Epithelial cell of proximal tubule (primary cell): ENCODE measurements at places on chromosomes 13 and 19. TPM values are rescaled to one million over a fixed set of nuclear protein-coding genes. Genes with fewer than 3 reads are reported as not detected.

The SLC25A41 gene
- 0.23 TPM in 1 of 2 replicates, not detected in the other for total RNA-seq

The KIR3DL3 gene
- total RNA-seq: not detected in 2 replicates

The GIPC1 gene
- total RNA-seq: 208 and 218 TPM in 2 replicates

The PLIN5 gene
- total RNA-seq: 0.06 TPM in 1 of 2 replicates, not detected in the other

The ZIC2 gene
- total RNA-seq: under 0.01 TPM in 1 of 2 replicates, not detected in the other

The FRY gene
- 0.14 and 0.52 TPM in 2 replicates for total RNA-seq

The ARID3A gene
- total RNA-seq: 26.6 and 37.0 TPM in 2 replicates

The C19orf81 gene
- 9.6 TPM in 1 of 2 replicates, not detected in the other for total RNA-seq

The EDNRB gene
- 0.36 and 0.86 TPM in 2 replicates for total RNA-seq

The LGI4 gene
- not detected in 2 replicates for total RNA-seq

The PSG5 gene
- 1.0 and 3.9 TPM in 2 replicates for total RNA-seq

The OR7A5 gene
- total RNA-seq: not detected in 2 replicates

The C3 gene
- total RNA-seq: 10.0 and 16.1 TPM in 2 replicates

The SMIM24 gene
- total RNA-seq: 1.4 and 2.5 TPM in 2 replicates

The CCDC122 gene
- 4.0 and 46.3 TPM in 2 replicates for total RNA-seq

The CPB2 gene
- not detected in 2 replicates for total RNA-seq

The RFPL4A gene
- total RNA-seq: not detected in 2 replicates

The MCEMP1 gene
- total RNA-seq: not detected in 2 replicates

The PCDH8 gene
- 2.0 TPM in 1 of 2 replicates, not detected in the other for total RNA-seq

The AMER2 gene
- 0.29 TPM in 1 of 2 replicates, not detected in the other for total RNA-seq

The A1BG gene
- total RNA-seq: 2.7 and 20.1 TPM in 2 replicates

The SETDB2 gene
- 4.3 and 5.2 TPM in 2 replicates for total RNA-seq

The GFY gene
- total RNA-seq: not detected in 2 replicates

The LRFN3 gene
- 6.2 and 12.7 TPM in 2 replicates for total RNA-seq

The KLC3 gene
- 4.0 and 7.8 TPM in 2 replicates for total RNA-seq

The SLC1A6 gene
- not detected in 2 replicates for total RNA-seq

The RAVER1 gene
- total RNA-seq: 29.5 and 34.1 TPM in 2 replicates

The RNF113B gene
- not detected in 2 replicates for total RNA-seq

The CNFN gene
- total RNA-seq: 5.0 and 5.7 TPM in 2 replicates

The SHKBP1 gene
- total RNA-seq: 108 and 113 TPM in 2 replicates

The NLRP9 gene
- not detected in 2 replicates for total RNA-seq

The ALOX5AP gene
- 2.0 and 2.5 TPM in 2 replicates for total RNA-seq

The PNMA8A gene
- 4.3 and 7.4 TPM in 2 replicates for total RNA-seq

The ILF3 gene
- total RNA-seq: 125 and 208 TPM in 2 replicates

The CALR3 gene
- not detected in 2 replicates for total RNA-seq

The KLHL1 gene
- total RNA-seq: not detected in 2 replicates

The CDX2 gene
- total RNA-seq: not detected in 2 replicates

The FFAR2 gene
- total RNA-seq: not detected in 2 replicates

The C19orf33 gene
- total RNA-seq: 267 and 305 TPM in 2 replicates

The PLK5 gene
- total RNA-seq: not detected in 2 replicates

The VAV1 gene
- total RNA-seq: 1.3 and 1.4 TPM in 2 replicates

The EMP3 gene
- total RNA-seq: 23.1 and 96.8 TPM in 2 replicates

The IL12RB1 gene
- total RNA-seq: not detected in 2 replicates

The SLC17A7 gene
- total RNA-seq: not detected in 2 replicates

The ZNF701 gene
- 7.6 and 8.8 TPM in 2 replicates for total RNA-seq

The CGB8 gene
- total RNA-seq: 1.2 TPM in 2 replicates

The DOCK6 gene
- total RNA-seq: 17.2 and 17.7 TPM in 2 replicates

The CHMP2A gene
- total RNA-seq: 70.1 and 137 TPM in 2 replicates

The IRS2 gene
- 14.0 and 14.5 TPM in 2 replicates for total RNA-seq

The CBARP gene
- total RNA-seq: 6.8 and 9.7 TPM in 2 replicates

The RELB gene
- total RNA-seq: 28.3 and 40.2 TPM in 2 replicates

The CYP2F1 gene
- total RNA-seq: not detected in 2 replicates

The ZNF582 gene
- total RNA-seq: 1.6 and 2.5 TPM in 2 replicates

The DCT gene
- total RNA-seq: not detected in 2 replicates

The ZNF471 gene
- total RNA-seq: 0.69 and 1.0 TPM in 2 replicates

The PPAN gene
- total RNA-seq: 38.1 and 59.6 TPM in 2 replicates

The ZNF155 gene
- 2.8 and 4.3 TPM in 2 replicates for total RNA-seq
